NCI-H1694 treated with DMSO at 0.1 percent for 48 hours (cell line): ENCODE measurements at places on chromosomes 3 and 15.

GRCh38 chr3:185402561-185402960 is 39.6 kb downstream of the MAP3K13 start:
- DNase-seq, result peak; percentile 96

GRCh38 chr3:186643493-186643892 is 3.3 kb downstream of the FETUB start:
- no peak for DNase-seq

DNA sequence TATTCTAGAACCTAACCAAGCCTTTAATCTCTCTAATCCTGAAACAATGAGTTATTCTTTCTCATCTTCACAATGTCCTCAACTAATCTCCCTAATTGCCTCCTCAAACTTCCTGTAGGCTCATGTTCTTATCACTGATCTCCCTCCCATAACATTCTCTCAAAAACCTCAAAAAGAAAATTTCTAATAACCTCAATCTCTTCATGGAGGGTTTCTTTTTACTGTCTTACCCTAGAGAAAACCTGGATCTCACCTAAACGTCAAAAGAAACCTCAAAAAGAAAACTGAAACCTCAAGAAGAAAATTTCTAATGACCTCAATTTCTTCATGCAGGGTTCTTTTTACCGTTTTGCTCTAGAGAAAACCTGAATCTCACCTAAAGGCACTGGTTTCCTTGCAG is 150.2 kb downstream of the GSK3B start:
- no peak for DNase-seq

- DNase-seq, result no peak
Measured at GRCh38 chr3:57080171-57080570, 19.7 kb downstream of the SPATA12 start.

GRCh38 chr3:135147657-135148056 is 352.6 kb downstream of the EPHB1 start:
- no peak for DNase-seq

- DNase-seq, result no peak
Measured at GRCh38 chr15:62093809-62094208, 27.0 kb downstream of the C2CD4A start.
